SK-N-MC (cell line): ENCODE measurements at places on chromosomes 11 and 22.

- no peak for DNase-seq
Measured at GRCh38 chr11:131671734-131672133, 301.3 kb downstream of the NTM start.

GRCh38 chr11:46669711-46670139 is 30.7 kb downstream of the ARHGAP1 start:
- DNase-seq = no peak

GRCh38 chr11:11409224-11409623 is 56.2 kb upstream of the CSNK2A3 start:
- DNase-seq = no peak

DNA sequence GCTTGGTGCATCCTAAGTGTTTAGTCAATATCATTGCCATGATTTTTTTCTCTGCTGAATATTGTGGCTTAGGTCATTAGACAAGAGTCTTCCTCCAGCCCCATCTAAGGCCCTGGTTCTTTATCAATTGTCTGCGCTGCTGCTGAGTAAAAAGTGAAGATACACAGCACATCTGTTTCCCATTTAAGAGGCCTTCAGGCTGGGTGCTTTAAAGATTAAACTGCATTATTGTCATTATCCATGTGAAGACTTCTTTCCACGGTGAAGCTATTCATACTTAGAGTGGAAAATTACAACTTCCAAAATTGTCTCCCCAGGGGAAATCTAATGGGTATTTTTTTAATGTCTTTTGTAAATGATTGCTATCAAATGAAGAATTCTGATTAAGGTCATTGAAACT is 719.8 kb upstream of the LRRC4C start:
- DNase-seq = peak; percentile 39

GRCh38 chr11:16002942-16003341 is 353.4 kb downstream of the SOX6 start:
- DNase-seq = no peak

- DNase-seq = no peak
Measured at GRCh38 chr22:39748877-39749276, 144.7 kb downstream of the ENTHD1 start.

DNA sequence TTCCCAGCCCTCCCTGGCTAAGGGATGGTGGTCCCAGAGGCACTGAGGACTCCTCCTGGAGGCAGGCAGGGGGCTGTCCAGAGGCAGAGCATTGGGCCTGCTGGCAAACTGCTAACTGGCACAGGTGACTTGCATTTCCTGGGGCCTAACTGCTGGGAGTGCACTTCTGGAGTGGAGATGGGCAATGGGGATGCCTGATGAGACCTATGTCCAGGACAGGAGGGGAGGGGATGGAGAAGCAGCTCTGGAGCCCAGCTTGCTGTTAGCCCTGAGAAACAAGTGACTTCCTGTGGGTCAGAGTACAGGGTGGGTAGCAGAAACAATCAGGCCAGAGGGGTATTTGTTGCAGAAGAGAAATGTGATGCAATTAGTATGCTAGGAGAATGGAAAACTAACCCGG is 253.2 kb downstream of the ST3GAL4 start:
- no peak for DNase-seq

GRCh38 chr11:125995313-125995712 is 49.5 kb downstream of the VSIG10L2 start:
- DNase-seq = no peak

DNA sequence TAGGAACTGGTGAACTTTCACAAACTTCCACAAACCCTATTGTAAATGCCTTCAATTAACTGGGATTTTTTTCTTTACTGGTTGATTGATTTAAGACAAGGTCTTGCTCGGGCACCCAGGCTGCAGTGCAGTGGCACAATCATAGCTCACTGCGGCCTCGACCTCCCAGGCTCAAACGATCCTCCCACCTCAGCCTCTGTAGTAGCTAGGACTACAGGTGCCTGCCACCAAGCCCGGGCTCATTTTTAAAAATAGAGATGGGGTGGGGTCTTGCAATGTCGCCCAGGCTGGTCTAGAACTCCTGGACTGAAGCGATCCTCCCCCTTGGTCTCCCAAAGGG is 35.7 kb upstream of the POLA2 start:
- DNase-seq = no peak

DNA sequence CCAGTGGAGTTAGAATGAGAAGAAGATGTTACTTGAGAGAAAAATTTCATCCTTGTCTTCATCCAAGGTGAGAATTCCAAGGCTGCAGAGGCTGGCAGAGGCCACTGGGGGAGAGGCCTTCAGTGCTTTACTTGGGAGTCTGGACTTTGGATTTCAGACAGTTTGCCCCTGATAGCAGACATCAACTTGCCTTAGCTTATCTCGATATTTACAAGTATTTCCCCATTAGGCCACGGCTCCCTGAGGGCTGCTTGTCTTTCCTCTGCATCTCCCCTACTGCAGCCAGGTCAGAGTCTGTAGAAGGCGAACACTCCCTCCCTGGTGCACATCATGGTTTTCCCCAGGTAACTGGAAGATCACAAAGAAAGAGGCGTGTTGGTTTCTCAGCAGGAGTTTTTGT is 29.9 kb upstream of the BSX start:
- no peak for DNase-seq
